Myometrial cell (primary cell): ENCODE measurements at places on chromosomes 6 and 20. TPM values are rescaled to one million over a fixed set of nuclear protein-coding genes. Genes with fewer than 3 reads are reported as not detected.

Gene WDR27
- 14.4 and 17.0 TPM in 2 replicates for total RNA-seq

Gene EYS
- under 0.01 and 0.29 TPM in 2 replicates for total RNA-seq

Gene SLC17A3
- total RNA-seq, result not detected in 2 replicates

Gene TNFRSF6B
- 250 and 261 TPM in 2 replicates for total RNA-seq

Gene C6orf132
- total RNA-seq, result 3.0 and 6.9 TPM in 2 replicates
